NCI-H2081 (cell line): ENCODE measurements at places on chromosomes 7 and 10.

GRCh38 chr7:139078399-139078798 lies 31.1 kb downstream of the ZC3HAV1 start:
- no peak for DNase-seq

DNA sequence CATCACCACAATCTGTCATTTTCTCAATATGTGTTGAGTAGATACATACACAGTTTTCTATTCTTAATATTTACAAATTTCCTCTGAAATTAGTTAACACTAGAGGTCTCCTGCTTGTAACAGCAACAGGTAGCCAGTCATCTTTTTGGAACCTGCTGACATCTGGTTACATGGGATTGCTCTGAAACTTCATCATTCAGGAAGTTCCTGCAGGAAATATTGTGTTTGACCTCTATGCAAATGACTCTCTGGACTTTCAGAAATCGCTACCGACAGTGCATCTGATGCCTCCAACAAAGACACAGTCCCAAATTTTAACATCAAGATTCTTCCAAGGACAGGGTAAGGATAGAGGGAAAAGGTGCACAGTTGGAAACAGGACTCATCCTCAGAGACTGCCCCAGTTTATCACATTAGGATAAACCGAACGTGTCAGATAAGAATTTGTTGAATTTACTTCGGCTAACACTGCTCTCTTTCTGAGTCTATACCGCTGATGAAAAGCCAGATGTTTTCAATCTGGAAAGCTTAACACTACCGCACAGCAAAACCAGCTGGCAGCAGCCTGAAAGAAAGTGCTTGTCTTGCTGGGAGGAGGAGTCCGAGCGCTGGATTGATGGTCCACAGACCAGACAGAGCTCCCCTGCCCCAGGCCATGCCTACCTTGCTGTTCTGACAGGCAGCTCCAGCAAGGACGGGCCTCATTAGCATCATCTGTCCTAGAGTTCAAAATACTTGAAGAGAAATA lies 633.4 kb downstream of the PARD3 start:
- no peak for DNase-seq

- DNase-seq: no peak
These were observed 119.6 kb upstream of the MKX start for GRCh38 chr10:27865221-27865635.

- no peak for DNase-seq
These were observed 364.1 kb downstream of the TNS3 start for GRCh38 chr7:47217570-47218360.

DNA sequence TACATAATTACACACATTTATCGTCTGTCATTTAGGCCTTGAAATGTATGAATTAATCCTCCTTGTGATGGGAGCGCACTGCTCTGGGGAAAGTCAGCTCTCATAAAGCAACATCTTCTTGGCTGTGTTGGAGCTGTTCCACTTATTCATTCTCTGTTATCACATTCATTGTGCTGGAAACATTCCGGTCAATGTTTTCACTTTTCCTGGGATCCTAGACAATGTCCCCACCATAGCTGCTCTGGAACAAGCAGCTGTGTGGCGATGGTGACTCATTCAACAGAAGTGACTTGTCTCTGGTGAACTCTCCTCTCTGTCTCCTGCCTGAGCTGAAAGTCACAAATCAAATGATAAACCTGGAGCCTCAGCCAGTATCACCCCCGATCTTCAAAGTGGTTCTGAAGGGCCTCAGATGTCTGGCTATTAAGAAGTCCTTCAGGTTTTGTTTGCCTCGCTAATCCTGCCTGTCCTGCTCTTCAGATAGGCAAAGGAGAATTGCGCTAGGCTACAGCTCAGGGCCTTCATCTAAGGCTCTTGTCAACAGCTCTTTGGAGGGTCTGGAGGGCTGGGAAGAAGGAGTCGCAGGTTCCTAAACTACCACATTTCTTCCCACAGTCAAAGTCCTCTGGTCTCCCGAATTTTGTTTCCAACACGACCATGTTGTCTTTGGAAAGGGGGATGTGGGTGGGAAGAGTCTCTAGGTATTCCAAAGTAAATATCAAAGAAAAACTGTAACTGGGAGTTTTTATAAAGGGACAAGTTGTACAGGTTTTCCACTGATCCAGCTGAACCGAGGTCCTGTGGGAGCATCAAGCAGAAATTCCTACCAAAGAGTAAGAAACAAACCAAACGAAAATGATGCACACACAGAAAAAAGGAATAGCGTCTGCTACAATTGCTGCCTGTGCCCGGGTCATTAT lies 29.3 kb downstream of the KLF6 start:
- DNase-seq: no peak

DNA sequence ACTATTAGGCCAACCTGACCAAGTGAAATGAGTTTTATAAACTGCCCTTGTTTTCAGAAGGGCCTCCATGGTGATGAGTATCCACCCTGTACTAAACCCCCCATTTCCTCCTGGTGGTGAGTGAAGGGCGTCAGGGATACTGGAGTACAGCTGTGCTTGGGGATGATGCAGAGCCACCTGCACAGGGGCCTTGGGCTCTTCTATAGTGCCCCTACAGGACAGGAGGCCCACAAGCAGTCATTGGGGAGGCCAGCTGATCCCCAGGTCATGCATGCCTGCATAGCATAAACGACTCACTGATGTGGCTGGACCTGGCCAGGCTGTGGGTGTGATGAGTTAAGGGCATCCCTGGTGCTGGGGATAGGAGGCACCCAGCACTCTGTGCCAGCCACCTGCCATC lies 114.1 kb upstream of the CELF2 start:
- DNase-seq: no peak

DNA sequence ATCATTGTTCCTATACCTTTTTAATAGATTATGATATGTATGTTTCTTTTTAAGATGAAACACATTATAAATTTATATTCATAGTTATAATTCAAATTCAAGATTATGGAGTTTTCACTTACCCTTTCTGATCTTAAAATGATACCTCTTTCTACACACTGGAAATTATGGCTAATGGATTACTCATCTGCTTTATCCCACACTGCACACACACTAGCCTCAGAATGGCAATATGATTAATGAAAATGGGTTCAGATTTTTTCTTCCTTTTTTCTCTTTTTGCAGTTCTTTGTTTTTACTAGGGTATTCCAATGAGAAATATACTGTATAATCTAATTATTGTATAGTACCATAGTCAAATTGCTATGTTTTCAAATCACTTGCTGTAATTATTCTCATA lies 82.3 kb upstream of the FZD1 start:
- no peak for DNase-seq

- no peak for DNase-seq
These were observed 82.0 kb downstream of the BMS1 start for GRCh38 chr10:42864575-42864974.

DNA sequence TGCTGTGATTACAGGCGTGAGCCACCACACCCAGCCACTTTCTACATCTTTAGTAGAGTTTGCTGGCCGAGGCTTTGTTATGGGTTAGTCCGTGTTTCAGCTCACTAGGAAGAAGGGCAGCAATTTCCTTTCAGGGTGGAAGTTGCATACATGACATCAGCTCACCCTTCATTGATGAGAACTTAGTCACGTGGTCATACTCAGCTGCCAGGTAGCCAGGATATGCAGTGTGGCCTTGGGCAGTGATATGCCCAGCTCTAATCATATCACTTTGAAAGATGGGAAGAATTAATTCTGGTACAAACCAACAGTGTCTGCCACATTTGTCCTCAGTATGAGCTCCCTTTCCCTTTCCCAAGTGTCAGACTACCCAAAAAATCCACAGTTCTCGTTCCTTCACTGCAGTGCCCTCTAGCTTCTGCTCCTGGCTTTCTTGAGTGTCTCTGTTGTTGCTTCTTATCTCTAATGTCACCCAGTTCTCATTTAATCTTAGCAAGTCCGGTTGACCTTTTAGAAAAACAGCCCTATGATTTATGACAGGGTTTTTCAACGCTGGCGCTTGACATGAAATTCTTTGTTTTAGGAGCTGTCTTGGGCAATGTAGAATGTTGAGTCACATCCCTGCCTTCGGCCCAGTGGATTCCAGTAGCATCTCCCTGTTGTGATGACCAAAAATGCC lies 108.7 kb upstream of the ITGB1 start:
- DNase-seq: no peak

GRCh38 chr7:12258074-12258473 lies 47.0 kb downstream of the TMEM106B start:
- no peak for DNase-seq

DNA sequence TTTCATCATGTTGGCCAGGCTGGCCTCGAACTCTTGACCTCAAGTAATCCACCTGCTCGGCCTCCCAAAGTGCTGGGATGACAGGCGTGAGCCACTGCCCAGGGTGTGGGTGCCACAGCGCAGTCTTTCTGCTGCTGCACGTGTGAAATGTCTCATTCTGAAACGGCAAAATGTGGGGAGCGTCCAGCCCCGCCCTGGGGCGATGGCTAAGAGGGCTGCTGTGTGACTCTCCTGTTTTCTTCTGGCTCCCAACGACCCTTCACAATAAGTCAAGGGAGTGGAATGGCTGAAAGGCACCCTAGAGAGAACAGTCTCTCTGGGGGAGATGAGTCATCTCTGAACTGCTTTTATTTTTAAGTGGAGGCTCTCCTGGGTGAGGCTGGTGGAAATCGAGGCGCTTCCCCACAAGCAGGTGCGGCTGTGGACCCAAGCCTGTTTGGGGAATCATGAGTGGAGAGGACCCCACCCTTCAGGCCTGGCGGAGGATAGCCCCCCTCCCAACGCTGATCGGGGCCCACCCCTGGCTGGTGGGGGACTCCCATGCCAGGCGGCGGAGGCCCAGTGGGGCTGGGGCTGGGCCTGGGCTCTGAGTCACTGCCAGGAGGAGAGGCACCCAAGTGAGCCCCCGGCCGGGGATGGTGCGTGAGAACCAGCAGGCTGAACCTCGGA lies 18.0 kb downstream of the ADAP1 start:
- no peak for DNase-seq

GRCh38 chr10:58373442-58373827 lies 11.8 kb upstream of the TFAM start:
- DNase-seq: no peak

DNA sequence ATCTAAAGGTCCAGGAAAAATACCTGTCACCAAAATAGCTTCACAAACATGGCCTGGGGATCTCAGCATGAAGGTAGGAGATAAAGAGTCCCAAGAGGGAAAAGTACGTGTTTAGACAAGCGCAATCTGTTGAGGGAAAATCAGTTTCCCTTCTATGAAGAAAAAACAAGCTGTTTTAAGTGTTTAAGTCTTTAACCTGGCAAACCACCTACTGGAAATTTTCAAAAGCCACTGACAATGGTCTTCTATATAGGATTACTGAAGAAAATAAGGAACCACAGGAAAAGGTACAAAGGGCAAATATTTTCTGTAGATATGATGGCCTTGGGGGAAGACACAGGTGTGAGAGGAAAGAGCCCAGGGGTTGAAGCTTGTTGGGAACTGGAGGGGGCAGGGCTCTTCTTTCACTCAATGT lies 21.2 kb downstream of the ALDH18A1 start:
- DNase-seq: no peak

GRCh38 chr10:43901302-43901701 lies 252.6 kb upstream of the ZNF32 start:
- no peak for DNase-seq

- no peak for DNase-seq
These were observed 10.0 kb upstream of the GTF2IRD1 start for GRCh38 chr7:74443543-74444247.

GRCh38 chr10:118596426-118597124 lies 1.1 kb upstream of the PRLHR start:
- DNase-seq: no peak

DNA sequence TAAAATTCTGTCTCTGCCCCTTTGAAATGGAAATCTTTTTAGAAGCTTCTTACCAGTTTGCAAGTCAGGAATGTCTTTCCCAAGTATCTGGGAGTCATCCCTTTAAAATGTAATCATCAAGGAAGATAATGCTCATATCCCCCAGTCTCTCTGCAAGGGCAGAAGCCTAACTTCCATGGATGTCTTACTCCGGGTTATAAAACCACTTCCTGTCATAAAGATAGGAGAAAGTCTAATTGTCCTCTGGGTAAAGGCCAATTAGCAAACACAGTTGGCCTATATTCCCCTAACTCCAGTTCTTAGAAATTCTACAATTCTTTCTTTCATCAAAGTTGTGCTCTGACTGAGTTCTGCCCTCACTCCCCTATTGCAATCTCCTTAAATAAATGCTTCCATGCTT lies 1631.5 kb upstream of the LRRTM3 start:
- DNase-seq: no peak

DNA sequence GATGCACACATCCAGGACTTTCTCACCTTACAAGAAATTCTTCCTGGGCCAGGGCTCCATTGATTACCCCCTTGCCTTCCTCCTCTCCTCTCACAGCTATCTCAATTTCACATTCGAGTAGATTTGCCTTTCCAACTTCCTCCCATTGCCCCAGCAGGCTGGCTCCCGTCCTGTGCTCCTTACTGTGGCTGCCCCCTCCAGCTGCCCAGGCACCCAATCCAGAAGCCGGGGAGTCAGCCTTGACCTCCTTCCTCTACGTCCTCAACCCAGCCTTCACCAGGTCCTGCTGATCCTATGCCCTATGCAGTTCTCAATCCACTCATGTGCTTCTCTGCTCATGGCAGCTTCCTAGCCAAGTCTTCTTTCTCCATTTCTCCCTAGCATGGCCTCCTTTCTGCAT lies 85.7 kb upstream of the GPR26 start:
- no peak for DNase-seq

GRCh38 chr10:124052561-124052960 lies 40.8 kb downstream of the CHST15 start:
- DNase-seq: no peak

- DNase-seq: no peak
These were observed 102.6 kb downstream of the SH3PXD2A start for GRCh38 chr10:103752680-103753248.

DNA sequence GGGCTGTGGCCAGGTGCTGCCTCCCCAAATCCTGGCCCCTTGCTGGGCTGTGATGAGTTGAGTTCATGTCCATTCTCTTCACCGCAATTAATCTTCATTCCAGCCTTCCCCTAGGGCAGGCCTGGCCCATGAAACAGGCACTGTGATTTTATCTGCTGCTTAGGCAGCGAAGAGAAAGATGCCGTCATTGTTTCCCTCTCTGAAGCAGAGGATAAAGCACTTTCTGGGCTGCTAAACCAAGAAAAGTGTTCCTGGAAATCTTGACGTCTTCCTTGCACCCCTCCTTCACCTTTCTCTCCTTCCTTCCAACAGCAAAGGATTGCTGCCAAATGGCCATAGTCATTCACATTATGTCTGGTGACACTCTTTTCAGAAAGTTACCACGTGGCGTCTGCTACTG lies 265.9 kb downstream of the ZEB1 start:
- DNase-seq: no peak

GRCh38 chr10:127990846-127991542 lies 84.1 kb downstream of the PTPRE start:
- no peak for DNase-seq

GRCh38 chr7:141161550-141162535 lies 88.0 kb downstream of the TMEM178B start:
- peak; percentile 87 for DNase-seq
